ENCODE measurements at places on chromosomes 16 and 17.
A peak's percentile ranks its signal among the peaks of the same experiment; 100 is the strongest.

GRCh38 chr16:82147546-82147945 lies 22.5 kb downstream of the MPHOSPH6 start:
- DNase-seq: no peak

DNA sequence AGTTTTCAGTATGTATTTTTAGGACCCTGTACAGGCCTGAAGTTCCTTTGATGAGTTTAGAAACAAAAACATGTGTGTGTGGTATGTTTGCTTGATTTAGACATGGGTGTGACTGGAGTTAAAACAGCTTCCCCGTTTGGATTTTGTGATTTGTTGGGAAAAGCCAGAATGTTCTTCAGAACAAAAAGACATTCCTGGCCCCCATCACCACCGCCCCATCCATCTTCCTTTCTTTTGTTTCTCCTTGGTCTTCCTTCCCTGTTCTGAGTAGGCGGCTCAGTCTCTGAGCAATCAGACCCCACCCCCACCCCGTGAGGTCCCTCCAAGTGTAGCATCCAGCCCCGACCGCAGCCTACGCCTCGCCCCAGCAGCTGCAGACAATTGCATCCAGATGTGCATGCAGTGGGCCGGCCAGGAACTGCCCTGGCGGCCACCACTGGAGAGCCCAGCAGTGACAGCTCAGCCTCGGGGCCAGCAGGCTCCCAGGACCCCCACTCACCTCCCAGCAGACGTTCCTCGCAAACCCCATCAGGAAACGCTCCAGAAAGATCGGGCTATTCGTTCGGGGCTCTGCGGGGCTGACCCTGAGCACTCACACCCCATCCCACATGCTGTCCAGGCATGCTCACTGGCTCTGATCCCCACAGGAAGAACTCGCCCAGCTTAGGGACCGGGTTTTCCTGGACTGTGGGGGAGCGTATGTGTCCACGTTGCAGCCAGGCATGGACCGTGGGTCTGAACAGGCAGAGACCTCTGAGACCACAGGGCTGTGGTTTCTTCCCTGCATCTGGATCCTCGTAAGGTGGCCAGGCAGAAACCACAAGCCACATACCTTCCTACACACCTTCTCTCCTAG lies 99.8 kb upstream of the CDH5 start:
- no peak for DNase-seq

DNA sequence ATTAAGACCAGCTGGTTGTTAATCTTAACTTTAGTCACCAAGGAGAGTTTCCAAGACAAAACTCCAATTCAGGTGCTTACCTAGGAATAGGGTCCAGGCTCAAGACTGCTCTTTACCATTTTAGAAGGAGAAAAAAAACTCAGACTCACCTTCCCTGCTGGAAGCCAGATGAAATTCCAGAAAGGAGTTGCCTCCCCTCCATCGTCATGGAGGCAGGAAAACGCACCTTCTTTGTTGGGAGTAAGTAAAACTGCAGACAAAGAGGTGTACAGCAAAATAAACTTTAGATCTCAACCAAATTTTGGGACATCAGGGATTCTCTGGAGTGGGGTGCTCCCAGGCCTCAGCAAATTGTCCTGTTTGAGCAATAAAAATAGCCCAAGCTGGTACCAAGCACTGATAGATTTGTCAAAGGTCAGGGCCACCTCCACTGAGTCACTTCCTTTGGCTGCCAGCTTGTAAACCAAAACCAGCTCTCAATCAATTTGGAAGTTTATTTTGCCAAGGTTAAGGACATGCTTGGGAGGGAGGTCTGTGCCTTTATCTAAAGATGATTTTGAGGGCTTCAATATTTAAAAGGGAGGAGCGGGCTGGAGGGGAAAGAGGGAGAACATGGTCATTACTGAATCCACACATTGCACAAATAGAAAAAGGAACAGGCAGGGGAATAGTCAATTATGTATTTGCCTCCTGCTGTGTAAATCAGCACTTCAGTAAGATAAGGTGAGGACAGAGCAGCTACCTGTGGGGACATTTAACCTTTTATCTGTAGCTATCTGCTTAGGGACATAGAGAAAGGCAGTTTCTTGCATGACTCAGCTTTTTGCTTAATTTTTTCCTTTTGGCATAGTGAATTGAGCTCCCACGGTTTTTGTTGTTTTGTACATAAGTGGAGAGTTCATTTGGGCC lies 1.5 kb upstream of the ALDH3A2 start:
- no peak for DNase-seq

GRCh38 chr16:62872339-62872738 lies 836.1 kb upstream of the CDH8 start:
- DNase-seq: no peak

- no peak for DNase-seq
These were observed 43.1 kb upstream of the SEC14L1 start for GRCh38 chr17:77097631-77098180.

DNA sequence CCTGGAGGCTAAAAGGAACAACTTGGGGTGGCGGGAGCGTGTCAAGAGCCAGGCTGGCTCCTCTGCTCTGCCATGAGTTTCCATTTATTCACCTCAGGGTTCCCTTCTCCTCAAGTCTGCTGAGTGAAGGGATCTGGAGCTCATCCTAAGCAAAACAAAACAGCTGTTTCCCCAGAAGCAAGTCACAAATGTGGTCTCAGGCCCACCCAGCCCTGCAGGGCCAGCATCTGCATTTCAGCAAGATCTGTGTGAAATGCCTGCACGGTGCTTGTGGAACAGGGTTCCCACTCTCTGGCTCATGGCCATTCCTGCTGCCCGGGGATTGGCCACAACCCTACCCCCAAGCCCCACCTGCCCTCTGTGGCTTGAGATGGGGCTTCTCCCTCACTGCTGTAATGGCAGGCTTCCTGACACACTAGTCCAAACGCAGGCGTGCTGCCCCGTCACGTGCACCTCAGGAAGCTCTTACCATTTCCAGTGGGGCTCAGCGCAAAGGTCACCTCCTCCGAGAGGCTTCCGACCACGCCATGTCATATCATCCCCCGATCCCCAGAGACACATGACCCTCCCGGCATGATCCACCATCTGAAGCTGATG lies 2.3 kb downstream of the SLC38A8 start:
- no peak for DNase-seq

DNA sequence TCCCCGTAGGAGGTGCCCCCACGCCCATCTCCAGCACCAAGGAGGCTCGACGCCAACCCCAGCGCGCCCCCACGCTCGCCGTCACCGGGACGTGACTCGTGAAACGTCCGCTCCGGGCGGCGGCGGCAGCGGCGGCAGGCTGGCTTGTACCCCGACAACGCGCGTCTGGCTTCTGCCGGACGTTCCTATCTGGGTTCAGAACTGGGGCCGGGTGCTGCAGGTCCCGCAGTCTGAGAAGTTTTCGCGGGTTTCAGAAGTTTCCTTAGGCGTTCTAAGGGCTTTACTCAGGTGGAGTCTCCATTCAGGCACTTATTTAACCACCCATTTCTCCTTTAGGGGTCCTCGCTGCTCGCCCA lies 672 bp upstream of the ALKBH5 start:
- peak; percentile 72 for DNase-seq

DNA sequence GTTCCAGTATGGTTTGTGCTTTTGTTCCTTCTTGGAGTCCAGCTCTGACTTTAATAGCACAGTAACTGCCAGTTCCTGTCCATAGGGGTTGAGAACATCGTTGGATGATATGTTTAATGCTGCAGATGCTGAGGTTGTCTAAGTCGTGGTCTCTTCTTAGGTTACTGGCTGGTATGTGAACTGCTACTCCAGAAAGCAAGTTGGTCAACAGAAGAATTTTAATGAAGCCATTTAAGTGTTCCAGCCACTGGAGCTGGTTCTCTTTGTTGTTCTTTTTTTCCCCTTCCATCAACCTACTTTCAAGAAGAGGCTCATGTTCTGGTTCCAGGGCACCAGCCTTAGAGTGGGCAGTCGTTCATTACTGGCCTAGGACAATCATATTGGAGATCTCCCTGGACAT lies 140.3 kb upstream of the TBX2 start:
- DNase-seq: no peak

DNA sequence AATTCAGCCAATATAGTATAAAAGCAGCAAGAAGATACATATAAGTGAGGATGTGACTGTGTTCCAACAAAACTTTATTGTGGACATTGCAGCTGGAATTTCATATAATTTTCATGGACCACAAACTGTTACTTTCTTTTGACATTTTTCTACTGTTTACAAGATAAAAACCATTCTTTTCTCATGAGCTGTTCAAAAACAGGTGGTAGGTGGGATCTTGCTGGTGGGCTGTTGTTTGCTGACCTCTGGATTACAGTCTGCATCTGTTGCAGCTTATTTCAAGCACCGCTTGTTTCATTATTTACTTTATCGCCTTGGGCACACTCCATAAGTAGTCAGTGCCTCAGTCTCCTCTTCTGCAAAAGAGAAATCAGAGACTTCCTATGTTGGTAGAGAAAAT lies 99.5 kb downstream of the CDH13 start:
- no peak for DNase-seq

GRCh38 chr17:32239456-32239855 lies 26.2 kb upstream of the RHBDL3 start:
- DNase-seq: no peak

GRCh38 chr17:33436321-33436720 lies 143.2 kb upstream of the ASIC2 start:
- no peak for DNase-seq

- DNase-seq: no peak
These were observed 17.3 kb upstream of the HEXD start for GRCh38 chr17:82400830-82401229.

DNA sequence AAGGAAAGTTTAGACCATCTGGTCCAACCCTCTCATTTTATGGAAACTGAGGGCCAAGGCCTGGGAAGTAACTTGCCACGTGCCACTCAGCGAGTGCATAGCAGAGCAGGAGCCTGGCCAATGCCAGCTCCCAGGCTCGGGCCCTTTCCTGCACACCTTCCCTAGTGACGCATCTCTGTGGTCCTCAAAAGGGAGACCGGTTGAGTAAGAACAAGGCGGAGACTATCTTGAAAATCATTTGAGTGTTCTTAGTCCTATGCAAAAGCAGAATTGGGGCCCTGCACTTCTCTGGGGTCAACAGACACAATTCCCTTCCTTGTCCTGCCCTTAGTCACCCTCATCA lies 2.8 kb downstream of the CCL4 start:
- no peak for DNase-seq

DNA sequence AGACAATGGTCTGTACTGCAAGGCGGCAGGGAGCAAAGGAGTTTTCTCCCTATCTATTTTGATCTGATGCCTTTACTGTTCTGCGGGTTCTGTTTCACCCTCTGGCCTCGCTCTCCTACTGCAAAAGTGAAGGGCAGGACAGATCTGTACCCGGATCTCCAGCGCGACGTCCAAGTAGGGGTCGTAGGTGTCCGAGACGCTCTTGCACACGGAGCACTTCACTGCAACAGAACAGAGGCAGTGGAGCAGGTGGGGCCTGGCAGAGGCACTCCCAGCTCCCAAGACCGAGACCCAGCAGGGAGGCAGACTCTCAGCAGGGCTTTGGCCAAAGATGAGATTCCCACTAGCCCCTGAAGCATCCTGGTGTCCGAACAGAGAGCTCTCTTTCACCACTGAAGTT lies 19.8 kb downstream of the USP36 start:
- DNase-seq: no peak

DNA sequence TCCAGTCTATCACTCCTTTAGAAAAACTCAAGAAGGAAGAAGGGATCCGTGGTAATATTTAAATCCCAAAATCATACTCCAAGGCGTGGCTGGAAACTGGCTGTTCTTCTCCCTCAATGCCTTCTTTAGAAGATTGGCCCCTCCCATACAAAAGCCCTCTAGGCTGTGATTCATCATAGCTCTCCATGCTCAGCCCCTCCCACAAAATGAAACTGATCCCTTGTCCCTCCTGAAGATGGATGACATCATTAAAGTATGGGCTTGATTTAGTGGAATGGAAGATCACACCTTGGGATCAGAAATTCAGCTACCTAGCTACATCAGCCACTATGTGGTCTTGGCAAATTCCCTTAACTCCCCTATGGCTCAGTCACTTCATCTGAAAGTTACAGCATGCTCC lies 4.1 kb downstream of the GRIN2A start:
- no peak for DNase-seq

- DNase-seq: no peak
These were observed 69.2 kb downstream of the SDR42E1 start for GRCh38 chr16:81942007-81942601.

DNA sequence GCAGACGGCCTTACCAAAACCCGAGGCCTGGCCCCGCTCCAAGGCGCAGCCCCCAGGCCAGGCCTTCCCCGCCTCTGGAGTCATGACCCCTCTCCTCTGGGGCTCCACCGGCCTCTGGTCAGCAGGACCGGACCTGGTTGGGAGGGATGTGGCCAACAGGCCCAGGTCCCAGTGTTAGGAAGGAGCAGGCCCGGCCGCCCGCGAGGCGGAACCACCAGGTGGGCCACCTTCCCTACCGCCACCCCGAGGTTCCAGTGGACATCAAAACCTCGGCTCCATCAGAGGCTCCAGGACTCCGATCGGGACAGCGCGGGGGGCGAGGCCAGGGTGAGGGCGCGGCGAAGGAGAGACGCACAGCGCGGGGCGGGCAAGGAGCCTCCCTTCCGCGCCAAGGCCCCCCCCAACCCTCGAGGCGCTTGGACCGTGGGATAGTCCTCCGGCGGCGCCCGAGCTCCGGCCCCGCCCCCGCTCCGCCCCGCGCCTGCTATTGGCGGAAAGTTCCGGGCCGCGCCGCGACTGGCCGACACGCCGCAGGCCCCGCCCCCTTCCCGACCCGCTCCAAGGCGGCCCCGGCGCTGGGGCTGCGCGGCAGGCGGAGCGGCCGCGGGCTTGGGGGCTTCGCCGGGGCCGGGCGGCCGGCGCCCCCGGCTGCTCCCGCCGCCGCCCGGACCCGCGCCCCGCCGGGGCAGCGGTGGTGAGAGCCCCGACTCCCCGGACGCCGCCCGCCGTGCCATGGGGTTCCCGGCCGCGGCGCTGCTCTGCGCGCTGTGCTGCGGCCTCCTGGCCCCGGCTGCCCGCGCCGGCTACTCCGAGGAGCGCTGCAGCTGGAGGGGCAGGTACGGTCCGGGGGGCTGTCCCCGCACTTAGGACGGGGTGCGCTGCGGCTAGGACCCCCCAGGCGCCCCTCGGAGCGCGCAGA lies at the start of gene METRN:
TSS of gene METRN (plus strand) at position 561 of the 919 bp plus-strand sequence. CDS start at position 733, 172 bp downstream.
- peak; percentile 98 for DNase-seq

DNA sequence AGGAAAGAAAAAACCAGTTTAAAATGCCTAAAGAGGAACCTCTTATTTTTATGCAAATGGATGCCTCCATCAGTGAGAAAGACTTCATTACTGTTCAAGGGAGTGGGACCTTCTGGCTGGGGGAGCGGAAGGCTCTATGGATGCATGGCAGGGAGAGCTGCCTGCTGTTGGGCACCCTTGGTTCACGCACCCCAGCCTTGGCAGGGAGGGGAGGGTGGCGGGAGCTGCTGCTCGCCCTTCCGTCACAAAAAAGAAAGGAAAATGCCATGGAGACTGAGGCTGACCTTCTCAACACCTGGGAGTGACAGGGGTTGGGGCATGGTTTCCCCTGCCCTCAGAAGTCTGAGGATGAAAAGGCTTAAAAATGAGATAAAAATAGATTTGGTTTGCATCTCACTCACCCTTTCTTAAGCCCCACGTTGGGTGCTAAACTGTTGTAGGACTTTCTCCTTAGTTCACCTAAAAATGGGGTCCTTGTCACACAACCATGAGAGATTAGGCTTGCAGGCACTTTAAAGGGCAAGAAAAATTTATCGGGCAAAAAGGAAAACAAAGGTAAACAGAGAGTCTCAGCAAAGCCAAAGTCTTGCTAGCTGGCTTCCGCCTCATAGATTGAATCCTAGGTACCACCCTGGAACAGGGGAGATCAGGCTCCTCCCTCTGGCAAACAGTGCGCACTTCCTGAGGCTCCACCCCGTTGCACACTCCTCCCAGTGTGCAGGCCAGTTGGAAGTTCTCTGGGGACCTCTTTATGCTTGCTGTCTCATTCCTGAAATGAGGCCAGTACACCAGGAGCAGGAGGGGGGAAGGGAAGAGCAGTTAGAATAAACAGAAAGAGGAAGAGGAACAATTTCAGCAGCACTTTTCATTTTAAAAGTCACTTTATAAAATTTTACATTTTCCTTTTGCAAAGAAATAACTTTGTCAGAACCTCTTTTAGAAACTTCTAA lies 31.6 kb downstream of the PHKB start:
- DNase-seq: peak; percentile 63

Data from glutamatergic neuron (in vitro differentiated cells).